ENCODE measurements at places on chromosomes 16 and 17. TPM values are rescaled to one million over a fixed set of nuclear protein-coding genes. Genes with fewer than 3 reads are reported as not detected.

GRCh38 chr16:69351309-69352027 lies at the start of gene TMED6:
TSS of gene TMED6 (minus strand) at chr16:69351786. CDS start at chr16:69351753, 33 bp downstream.
- no peak for DNase-seq

NOG gene
- total RNA-seq: 9.2 TPM

DNA sequence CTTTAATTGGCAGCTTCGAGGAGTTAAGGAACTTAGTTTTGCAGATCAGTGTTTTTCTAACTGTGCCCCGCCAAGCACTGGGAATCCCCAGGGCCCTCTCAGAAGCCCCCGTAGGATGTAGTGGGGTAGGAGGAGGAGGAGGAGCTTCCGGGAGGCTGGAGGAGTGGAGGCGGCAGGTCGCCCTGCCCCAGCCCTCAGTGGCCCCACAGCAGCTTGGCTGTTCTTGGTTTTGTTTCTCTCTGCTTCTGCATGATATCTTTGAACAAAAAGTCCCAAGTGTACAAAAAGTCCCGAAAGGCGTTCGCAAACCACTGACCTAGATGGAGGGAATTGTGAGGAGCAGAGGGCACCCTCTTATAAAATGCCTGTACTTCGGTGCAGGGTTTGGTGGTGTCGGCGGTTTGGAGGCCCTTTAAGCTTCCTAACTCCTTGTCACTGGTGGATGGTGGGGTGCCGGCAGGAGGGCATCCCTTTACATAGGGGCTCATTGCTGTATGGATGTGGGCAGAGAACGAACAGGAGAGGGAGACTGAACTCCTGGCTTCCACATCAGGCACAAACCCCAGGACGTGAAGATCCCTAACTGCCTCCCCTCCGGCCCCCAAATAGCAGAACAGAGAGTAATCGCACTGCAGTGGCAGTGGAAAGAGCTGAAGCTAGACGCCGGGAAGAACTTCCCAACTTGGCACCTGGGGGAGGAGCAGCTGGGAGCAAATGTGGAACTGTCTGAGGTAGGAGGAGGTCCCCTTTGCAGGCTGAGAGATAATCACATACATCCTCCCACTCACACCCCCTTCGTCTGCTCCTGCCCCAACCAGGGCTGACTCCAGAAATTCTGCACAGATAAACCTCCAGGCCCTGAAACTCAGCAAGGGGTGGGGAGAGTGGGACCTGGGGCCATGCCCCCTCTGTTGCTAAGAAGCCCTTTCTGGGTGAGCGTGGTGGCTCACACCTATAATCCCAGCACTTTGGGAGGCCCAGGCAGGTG lies 20.1 kb downstream of the EPOP start:
- DNase-seq: no peak

- no peak for DNase-seq
Measured at GRCh38 chr16:52453644-52454043, 93.3 kb downstream of the TOX3 start.
